ENCODE measurements at places on chromosomes 5 and 9. TPM values are rescaled to one million over a fixed set of nuclear protein-coding genes. Genes with fewer than 3 reads are reported as not detected.

The TNFSF8 gene
- 148 TPM for total RNA-seq

The AQP3 gene
- total RNA-seq, result 3.2 TPM

The GABRP gene
- total RNA-seq, result not detected

The MYMK gene
- total RNA-seq, result not detected

The ATP6V0E1 gene
- total RNA-seq, result 147 TPM

The IFNA21 gene
- total RNA-seq, result not detected

The FBP2 gene
- total RNA-seq, result not detected

The TAF11L5 gene
- total RNA-seq, result not detected

The TMC1 gene
- not detected for total RNA-seq

The TLE1 gene
- total RNA-seq, result not detected

The PRR16 gene
- total RNA-seq, result not detected

The UBE2D2 gene
- 272 TPM for total RNA-seq

The IFNE gene
- total RNA-seq, result not detected

The CDKN2B gene
- total RNA-seq, result 0.33 TPM

The CAMK2A gene
- total RNA-seq, result not detected

The FYB1 gene
- 93.7 TPM for total RNA-seq

The ST8SIA4 gene
- total RNA-seq, result 61.3 TPM

The CD274 gene
- 57.6 TPM for total RNA-seq

The DMRT3 gene
- total RNA-seq, result not detected

The SLC25A2 gene
- total RNA-seq, result 0.23 TPM

The CNTNAP3B gene
- total RNA-seq, result not detected

The SPATA31D4 gene
- not detected for total RNA-seq

The CA9 gene
- 0.82 TPM for total RNA-seq

The LRRC19 gene
- not detected for total RNA-seq

The TXNDC8 gene
- not detected for total RNA-seq

The FBXL7 gene
- total RNA-seq, result not detected

The SHC3 gene
- not detected for total RNA-seq

The LCN1 gene
- not detected for total RNA-seq

The PCDHGA10 gene
- total RNA-seq, result 0.21 TPM

The CDH6 gene
- total RNA-seq, result not detected

The PRSS3 gene
- not detected for total RNA-seq

The PCDHA1 gene
- not detected for total RNA-seq

The C7 gene
- not detected for total RNA-seq

The ABLIM3 gene
- total RNA-seq, result not detected

The TTC16 gene
- not detected for total RNA-seq

The SARDH gene
- 0.54 TPM for total RNA-seq

The SLC36A1 gene
- 7.2 TPM for total RNA-seq

The SLIT3 gene
- total RNA-seq, result 1.1 TPM

The PRUNE2 gene
- total RNA-seq, result 0.50 TPM

The CCDC183 gene
- 0.14 TPM for total RNA-seq

The GNG10 gene
- total RNA-seq, result 30.9 TPM

The TAF11L10 gene
- total RNA-seq, result not detected

The SLCO6A1 gene
- not detected for total RNA-seq

The SV2C gene
- total RNA-seq, result not detected

The LCN10 gene
- 1.1 TPM for total RNA-seq

The ARL14EPL gene
- total RNA-seq, result not detected

All from activated CD4-positive, alpha-beta T cell treated with anti-CD3 and anti-CD28 coated beads, Interleukin-2, amount 10 ng/mL, durations not matched to agents 24 days and 14 days (primary cell).